Stimulated activated CD8-positive, alpha-beta memory T cell treated with anti-CD3 and anti-CD28 coated beads, Interleukin-15, amount 100 ng/mL, for 48 hours (primary cell): ENCODE measurements at places on chromosomes 6 and 20.

DNA sequence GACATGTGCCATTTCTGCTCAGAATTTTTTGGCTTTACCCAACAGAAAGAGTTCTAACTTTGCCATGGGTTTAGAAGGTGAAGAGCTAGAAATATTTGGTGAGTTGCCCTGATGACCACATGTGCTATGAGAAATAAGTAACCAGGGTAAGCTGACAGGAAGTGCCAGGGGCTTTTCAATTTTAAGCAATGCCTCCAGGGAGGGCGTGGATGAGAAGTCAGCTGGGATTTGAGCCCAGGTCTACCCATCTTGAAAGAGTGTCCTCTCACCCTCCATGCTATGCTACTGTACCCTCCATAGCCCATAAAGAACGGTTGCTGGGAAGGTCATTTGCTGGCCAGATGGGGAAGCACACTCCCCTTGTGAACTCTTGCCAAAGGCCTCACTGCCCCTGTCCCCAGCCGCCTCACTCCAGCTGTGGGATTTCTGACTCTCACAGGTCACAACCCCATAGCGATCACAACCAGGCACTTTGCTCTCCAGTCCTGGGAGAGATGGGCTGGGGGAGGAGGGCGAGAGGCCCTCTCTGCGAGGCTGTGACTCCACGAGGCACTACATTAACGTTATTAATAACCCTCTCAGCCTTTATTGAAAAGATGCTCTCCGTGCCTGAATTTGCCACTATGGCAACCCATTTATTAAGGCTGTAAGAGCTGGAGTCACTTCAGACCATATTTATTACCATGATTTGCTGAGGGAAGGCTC lies 291.1 kb downstream of the DHX35 start:
- no peak for DNase-seq

DNA sequence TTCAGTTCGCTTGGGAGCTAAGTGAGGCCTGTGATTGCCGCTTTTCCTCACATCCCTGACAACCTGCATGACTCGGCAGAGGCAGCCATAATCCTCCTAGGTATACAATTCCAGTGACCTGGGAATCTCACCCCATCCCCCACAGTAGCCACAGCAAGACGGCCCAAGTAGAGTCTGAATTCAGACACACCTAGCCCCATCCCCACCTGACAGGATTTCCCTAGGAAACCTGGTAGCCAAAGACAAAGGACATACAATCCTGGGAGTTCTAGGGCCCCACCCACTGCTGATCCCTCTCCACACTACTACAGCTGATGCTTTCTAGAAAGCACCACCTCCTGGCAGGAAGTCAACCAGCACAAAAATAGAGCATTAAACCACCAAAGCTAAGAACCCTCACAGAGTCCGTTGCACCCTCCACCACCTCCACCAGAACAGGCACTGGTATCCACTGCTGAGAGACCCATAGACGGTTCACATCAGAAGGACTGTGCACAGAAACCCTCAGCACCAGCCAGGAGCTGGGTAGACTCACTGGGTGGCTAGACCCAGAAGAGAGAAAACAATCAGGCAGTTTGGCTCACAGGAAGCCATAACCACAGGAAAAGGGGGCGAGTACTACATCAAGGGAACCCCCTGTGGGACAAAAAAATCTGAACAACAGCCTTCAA lies 17.9 kb upstream of the RUNX2 start:
- DNase-seq, result peak; percentile 16

GRCh38 chr6:17405944-17406245 lies 12.5 kb downstream of the CAP2 start:
- DNase-seq, result no peak

DNA sequence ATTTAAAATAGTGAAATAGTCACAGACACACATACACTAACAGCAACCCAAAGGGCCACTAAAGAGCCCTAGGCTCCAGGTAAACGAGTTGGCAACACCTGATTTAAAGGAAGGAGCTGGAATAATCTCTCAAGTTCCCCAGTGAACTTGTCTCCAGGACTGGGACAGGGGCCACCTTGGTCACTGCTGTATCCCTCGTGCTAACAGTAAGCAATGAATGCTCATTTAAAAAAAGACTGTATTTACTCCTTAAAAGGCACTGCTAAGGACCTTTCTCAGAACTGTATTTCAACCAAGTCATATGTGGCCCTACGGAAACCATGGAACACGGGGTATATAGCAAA lies 1.3 kb downstream of the DIDO1 start:
- DNase-seq, result no peak

DNA sequence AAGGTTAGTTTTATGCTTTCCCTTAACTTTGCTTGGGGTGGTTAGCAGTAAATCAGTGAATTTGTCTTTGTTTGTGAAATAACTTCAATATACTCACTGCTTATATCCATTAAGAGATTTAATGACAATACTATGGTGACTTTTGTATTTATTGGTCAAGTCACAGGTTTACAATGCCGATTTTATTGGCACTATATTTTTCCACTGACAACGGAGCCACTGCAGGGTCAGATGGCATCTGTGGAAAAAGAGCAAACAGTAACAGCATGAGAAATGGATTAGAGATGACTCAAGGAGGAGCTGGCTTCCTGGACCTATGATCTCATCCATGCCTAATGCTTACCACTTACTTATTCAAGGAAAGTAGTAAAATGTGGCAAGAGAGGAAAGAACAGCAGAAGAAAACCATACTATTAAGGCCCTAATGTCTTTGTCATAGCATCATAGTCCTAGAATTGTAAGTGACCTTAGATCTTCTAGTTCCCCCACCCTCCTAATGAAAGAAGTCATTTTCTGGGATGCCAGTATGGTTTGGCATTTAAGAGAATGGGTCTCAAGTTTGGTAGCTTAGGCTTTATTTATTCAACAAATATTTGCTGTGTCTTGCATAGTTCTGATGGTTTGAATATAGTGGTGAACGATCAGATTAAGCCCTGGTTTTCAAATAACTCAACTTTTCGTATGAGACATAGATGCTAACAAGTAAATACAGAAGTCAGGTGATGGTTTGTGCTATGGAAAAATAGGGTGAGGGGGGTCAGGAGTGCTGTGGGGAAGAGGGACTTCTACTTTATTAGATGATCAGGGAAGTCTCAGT lies 18.5 kb downstream of the RNF144B start:
- DNase-seq, result no peak

DNA sequence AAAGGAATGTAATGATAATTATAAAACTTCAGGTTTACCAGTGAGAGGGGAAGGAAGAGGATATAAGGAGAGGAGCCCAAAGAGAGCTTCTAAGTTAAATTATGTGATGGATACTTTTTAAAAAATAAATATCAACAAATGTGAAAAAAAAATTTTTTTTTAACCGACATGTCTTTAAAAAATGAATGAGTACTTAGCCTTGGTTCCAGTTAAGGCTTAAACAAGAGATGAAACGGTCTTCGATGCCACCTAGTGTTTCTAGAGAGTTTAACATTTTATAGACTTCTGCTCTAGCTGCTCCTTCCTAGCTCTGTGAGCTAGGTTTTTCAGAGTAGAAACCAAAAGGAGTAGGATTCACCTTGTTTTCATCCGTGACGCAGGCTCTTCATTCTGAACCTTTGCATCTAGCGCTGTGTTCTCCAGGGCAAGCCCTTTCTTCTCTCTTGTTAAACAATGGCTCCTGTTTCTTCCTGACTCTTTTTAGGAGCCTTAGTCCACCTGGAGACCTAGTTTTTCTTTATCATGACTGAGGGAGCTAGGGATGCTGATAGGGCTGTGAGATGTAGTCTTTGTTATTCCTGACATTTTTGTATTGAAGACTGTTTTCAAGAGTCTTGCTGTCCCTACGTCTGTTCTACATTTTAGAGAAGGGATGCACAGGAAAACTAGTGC lies 42.4 kb upstream of the GNRH2 start:
- DNase-seq, result no peak

DNA sequence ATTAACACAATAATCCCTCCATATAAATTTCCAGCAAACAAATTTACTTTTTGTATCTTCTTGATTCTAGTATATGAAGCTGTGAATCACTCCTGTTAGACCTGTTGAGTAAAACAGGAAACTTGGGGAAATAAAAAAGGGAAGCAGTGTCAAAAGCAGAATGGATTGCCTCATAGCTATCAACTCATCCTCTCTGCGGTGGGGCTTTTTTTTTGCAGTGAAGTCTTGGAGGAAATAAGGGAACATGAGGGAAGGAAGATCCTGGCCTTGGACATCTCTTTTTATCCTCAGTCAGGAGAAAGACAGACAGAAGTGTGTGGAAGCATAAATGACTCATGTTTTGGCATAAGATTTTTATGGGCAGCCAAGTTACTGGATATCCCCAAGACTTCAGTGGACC lies 332.5 kb downstream of the TFAP2A start:
- no peak for DNase-seq

GRCh38 chr20:58890518-58891085 lies 38.1 kb downstream of the GNAS start:
- peak; percentile 66 for DNase-seq

GRCh38 chr20:2131366-2131765 lies 29.7 kb downstream of the STK35 start:
- DNase-seq, result no peak

DNA sequence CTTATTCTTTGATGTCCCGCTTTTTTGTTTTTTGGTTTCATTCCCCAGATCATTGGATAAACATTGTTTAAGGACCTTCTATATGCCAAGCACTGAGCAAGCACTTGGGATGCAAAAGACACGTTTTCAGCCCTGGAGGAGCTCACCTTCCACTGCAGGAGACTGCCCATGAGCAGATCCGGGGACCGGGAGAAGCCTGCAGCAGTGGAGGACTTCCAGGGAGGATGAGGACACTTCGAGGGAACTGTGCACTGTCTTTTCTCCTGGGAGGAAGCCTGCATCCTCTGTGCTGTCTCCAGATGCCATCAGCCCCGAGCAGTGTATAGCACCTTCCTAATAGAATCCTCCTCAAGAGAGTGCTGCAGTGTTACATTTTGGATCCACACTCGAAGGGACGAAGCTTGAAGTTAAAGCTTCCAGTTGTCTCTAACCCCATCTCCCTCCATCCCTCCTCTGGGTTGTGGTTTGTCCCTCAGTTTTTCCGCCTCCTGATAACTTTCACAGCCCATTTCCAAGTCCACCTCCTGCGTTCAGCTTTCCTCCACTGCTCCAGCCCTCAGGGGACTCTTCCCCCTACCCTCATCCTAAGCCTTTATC lies 5.8 kb upstream of the KCNG1 start:
- no peak for DNase-seq

GRCh38 chr6:25564943-25565342 lies 87.1 kb upstream of the SCGN start:
- no peak for DNase-seq

- no peak for DNase-seq
Measured at GRCh38 chr6:39018103-39018502, 30.5 kb upstream of the GLP1R start.

GRCh38 chr20:58241766-58242465 lies 13.5 kb upstream of the ANKRD60 start:
- DNase-seq, result no peak

DNA sequence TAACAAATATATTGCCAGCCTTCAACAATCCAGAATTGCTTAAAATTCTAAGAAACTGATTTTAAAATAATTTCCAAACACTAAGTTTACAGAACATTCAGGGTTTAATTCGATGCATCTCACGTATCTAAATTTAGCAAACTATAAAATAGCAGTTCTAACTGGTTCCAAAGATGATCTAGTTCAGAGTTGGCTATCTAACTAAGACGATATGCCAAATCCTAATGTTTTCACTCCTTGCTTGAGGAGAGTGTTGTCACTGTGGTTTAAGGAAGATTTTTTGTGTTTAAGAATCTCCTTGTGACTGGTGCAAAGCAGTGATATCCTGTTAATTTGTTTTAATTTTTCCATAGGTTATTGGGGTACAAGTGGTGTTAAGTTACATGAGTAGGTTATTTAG lies 311.5 kb upstream of the ID4 start:
- DNase-seq, result no peak

DNA sequence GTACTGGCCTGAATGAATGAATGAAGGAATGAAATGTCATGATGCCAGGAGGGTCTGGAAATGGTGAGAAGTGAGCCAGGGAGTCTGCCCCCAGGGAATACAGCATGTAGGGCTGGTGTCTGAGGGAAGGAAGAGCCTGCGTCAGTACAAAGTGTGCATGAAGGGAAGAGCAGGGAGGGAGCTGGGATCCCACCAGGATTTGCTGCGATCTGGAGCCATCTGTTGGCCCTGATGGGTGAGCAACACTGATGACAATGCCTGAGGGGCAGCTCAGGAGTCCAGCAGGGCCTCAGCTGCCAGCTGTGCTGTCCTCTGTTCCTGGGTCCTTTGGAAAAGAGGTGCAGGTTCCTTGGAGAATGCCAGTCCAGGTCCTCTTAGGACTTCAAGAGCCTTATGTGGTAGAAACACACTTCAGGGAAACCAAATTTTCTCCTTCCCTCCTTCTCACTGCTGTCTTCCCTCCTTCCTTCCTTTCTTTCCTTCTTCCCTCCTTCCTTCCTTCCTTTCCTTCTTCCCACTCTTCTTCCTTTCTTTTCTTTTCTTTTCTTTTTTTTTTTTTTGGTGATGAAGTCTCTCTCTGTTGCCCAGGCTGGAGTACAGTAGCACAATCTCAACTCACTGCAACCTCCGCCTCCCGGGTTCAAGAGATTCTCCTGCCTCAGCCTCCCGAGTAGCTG lies 11.5 kb downstream of the BPI start:
- DNase-seq, result no peak

DNA sequence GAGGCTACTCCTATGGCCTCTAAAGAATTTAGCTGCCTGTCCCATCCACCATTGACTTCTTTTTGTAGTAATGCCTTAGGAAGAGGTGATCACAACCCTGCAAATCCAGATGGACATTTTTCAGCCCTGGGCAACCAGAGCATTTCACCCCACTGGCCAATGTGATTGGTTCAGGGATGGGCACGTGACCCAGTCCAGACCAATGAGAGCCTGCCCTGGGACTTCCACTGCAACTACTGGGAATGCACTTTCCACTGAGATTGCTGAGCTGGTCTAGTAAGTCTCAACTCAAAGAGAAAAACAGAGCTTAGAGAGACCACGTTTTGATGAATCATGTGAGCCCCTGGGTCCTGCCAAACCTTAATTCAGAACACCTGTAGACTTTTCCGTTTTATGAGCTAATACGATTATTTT lies 8.9 kb upstream of the UBE2V1 start:
- DNase-seq, result no peak

GRCh38 chr20:58169450-58169849 lies 59.0 kb downstream of the ANKRD60 start:
- DNase-seq, result no peak
